ENCODE measurements at places on chromosomes 2 and 18.

DNA sequence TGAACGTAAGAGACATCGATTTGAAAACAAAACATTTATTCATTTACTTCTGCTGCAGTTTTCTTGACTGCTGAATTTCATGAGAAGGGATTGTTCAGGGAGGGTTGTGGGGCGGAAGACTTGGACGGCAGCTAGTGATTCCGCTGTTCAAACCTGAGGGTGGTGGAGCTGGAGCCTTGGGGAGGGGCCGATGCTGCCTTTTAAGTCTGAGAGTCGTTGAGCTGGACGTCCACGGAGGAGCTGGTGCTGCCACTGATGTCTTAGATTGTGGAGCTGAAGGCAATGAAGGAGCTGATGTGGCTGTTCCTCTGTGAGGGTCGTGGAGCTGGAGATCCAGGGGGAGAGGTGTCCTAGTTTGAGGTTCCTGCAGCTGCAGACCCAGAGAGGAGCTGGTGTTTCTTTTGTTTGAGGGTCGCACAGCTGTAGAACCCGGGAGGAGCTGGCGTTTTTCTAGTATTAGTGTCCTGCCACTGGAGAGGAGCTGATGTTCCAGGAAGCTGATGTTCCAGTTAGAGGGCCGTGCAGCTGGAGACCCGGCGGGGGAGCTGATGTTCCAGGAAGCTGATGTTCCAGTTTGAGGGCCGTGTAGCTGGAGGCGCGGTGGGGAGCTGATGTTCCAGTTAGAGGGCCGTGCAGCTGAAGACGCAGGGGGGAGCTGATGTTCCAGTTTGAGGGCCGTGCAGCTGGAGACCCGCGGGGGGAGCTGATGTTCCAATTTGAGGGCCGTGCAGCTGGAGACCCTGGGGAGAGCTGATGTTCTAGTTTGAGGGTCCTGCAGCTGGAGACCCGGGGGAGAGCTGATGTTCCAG, 150.9 kb downstream of the RTP5 start:
- DNase-seq, result no peak

- no peak for DNase-seq
These were observed 24.9 kb downstream of the HJURP start for GRCh38 chr2:233829193-233830110.

DNA sequence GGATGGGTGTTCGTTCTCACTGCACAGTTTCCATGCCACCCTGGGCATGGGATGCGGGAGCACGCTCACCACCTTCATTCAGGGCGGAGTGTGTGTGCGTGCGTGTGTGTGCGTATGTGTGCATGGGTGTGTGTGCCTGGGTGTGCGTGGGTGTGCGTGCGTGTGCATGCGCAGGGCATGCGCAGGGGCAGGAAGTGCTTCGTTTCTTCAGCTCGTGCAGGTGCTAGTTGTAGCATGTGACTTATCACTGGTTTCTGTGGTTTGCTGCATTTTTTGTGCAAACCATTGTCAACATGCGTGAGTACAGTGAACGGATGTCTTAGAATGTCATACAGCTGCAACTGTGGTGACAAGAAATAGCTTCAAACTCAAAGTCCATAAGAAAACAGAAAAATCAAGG, 179.5 kb downstream of the PTGR3 start:
- DNase-seq, result no peak

GRCh38 chr2:69279211-69279610, 107.8 kb downstream of the GFPT1 start:
- DNase-seq, result no peak

DNA sequence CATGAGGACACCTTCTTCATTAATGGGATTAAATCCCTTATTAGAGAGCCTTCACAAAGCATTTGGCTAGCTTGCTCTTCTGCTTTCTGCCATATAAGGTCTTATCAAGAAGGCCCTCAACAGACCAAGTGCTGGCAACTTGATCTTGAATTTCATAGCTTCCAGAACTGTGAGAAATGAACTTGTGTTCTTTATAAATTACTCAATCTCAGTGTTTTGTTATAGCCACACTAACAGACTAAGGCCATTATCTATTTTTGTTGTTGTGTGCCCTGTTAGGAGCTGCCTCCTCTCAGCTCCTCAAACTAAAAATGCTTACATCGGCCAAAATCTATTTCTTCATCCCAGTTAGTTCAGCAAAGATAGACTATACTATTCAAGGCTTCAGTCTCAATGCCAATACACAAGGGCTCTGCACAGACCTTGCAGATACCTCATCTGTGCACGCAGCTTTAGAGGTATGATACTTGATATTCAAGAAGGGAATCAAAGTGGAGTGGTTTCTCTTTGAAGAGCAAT, 182.9 kb downstream of the GPD2 start:
- DNase-seq, result no peak

DNA sequence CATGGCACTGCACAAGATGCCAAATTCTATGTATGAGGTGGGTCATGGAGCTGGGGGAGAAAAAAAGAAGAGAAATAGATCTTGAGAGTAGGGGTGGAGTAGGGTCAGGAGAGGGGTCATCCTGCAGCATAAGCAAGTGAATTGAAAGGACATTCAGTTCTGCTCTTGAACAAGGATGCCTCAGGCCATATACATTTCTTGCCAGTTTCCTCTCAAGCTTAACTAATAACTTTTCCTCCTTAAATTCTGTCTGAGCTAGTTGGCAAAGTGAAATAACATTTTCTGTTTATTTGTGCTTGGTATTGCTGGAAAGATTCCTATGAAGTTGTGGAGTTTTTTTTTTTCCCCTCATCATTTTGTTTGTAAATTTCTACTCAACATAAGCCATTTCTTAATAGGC, 99.0 kb upstream of the LTBP1 start:
- DNase-seq, result no peak

DNA sequence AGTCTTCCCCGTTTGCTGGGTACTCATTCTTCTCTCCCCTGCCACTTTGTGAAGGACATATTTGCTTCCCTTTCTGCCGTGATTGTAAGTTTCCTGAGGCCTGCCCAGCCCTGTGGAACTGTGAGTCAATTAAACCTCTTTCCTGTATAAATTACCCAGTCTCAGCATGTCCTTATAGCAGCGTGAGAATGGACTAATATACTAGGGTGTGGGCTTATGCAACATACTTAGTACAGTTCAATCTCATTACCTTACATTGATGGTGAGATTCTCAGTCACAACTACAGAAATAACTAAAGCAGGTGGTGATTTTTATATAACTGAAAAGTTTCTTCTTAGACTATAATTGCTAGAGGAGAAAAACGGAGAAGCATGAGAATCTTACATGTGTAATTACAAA, 237.9 kb upstream of the MMADHC start:
- no peak for DNase-seq

- no peak for DNase-seq
These were observed 59.7 kb upstream of the CAPN13 start for GRCh38 chr2:30866974-30867373.

DNA sequence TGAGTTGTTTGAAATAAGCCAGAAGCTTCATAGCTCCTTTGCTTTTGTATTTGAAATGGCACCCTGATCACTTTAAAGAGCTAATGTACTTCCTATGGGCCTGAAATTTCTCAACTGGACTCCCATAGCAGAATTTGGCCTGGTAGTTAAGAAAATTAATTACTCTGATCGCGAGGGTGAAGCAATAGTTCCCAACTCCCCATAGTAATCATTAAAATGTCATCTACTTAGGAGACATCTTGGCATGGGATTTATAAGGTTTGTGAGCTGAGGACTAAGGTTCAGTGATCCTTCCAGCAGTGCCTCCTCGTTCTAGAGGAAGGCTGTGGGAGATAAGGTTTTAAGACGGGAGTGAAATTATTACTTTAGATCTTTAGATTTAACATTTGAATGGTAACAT, 581.0 kb downstream of the ARHGAP15 start:
- DNase-seq, result no peak

GRCh38 chr2:183389546-183390080, 265.4 kb downstream of the NUP35 start:
- no peak for DNase-seq

GRCh38 chr2:20507166-20507692, 60.4 kb downstream of the RHOB start:
- no peak for DNase-seq

- no peak for DNase-seq
These were observed 141.5 kb downstream of the WDSUB1 start for GRCh38 chr2:159144776-159145614.

DNA sequence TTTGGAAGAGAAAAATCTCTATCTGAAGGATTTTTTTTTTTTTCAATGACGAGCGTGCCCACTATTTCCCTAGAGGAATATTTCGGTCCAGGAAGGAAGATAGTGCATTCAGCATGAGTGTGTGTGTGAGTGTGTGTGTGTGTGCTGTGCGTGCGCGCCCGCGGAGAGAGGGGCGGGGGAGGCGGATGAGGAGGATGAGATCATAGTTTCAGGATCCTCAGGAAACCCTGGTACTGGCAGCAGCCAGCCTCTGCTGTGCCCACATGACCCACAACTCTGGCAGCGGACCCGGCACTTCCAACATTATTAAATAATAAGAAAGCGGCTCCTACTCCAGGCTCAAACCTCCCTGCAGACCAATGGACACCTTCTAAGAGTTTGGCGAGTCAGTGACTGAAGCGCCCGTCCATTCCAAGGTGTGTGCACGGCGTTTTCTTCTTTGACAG, 217.0 kb upstream of the DTNA start:
- DNase-seq, result peak; percentile 60

DNA sequence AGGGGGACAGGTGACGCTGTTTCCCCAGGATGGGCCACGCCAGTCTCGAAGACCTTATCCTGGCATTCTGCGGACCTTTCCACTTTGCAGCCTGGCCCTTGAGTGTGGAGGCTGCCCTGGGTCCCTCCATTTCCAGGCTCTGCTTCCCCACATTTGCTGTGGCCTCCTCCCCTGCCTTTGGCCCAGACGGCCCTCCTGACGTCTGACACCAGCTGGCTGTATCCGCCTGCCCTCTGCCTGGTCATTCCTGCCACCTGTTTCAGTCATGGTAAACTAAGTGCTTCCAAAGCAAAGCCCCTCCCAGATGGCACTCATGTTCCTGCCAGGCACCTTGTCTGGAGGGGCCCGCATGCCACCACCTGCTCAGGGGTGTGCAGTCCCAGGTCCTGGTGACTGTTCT, 95.1 kb downstream of the ASB1 start:
- no peak for DNase-seq

- peak; percentile 5 for DNase-seq
These were observed 100.9 kb downstream of the WDSUB1 start for GRCh38 chr2:159185401-159186130.

DNA sequence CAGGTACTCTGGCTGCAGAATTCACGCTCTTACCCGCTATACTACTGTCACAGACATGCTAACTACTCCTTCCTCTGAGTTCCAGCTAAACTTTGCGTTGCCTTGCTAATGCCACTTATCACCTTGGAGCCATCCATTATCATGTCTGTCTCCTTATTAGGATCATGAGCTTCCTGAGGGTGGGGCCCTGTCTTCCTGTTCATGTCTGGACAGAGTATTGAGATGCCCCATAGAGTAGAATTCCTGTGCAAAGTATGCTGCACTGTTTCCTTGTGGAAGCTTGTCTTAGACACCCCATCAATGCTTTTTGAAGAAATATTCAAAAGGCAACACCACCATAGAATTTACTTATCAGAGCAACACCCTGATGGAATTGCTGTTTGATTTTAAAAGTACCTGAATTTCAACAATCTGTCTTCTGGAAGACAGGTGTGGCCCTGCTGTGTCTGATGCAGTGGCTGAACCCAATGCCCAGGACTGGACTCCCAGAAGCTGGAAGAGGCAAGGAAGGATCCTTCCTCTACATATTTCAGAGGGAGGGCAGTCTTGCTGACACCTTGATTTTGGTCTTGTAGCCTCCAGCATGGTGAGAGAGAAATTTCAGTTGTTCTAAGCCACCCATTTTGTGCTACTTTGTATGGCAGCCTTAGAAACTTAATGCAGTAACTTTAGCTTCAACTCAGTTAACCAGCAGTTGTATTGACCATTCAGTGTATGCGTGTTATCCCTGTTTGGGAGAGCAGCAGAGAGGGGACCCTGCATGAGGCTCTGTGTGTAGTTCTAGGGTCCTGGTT, 5.6 kb downstream of the LAMA3 start:
- no peak for DNase-seq

DNA sequence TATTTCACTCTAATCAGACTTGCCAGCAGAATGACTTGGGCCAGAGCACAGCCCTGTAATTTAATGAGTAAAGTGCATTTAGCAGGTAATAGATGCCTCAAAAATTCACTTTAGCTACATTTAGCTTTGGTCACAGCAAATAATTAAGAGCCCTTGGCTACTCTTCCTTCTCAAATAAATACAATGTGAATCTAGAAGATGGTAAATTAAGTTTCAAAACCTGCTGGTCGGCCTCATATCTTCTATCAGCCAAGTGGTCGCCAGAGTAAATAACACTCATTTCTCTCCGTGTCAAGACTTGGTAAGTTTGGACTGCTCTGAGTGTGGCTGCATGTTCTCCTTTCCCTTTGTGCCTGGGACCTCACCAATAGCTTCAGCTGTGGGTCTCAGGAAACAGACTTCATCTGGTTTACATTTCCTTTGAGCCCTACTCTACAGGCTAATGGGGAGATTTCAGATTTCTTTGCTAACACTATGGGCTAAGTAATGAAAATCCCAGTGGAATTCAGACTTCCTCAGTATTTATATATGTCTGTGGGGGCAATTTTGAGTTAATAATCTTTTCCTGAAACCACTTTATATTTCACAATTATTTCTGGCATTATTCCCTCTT, 375.8 kb downstream of the RBM43 start:
- no peak for DNase-seq

GRCh38 chr2:174914853-174915760, 90.1 kb downstream of the CHN1 start:
- DNase-seq, result no peak

DNA sequence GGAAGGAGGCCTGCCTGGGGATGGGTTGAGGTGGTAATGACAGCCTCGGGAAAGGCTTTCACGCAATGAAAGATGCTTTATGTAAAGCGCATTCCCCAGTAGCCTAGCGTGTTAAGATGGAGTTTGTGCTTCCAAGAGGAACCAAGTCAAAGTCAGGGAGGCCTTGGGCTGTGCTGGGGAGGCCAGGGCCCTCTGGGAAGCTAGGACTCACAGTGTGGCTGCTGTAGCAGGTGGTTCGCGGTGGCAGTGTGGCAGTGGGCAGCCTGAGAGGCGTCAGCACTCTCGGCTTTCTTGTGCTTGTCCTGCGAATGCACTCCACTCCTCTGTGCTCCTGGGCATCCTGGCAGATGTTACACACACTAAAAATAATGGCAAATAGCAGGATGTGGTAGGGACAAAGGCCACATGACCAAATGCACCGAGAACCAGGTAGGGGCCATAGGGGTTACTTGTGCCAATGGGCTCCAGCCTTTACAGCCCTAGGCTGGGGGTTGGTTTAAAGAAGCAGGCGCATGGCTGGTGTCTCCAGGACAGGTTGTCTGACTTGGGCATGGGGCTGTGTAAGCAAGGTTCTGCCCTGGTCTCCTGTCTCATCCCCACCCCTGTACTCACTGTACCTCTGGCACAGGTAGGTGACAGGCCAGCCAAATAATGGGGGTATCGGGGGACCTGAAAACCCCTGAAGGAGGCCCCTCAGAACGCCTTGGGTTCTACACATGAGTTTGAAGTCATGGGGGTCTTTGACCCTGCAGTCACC, 154.4 kb upstream of the TWIST2 start:
- no peak for DNase-seq

- DNase-seq, result no peak
These were observed 40.6 kb downstream of the ACTR3 start for GRCh38 chr2:113930448-113930847.

Measured in NCI-H1930 (cell line).